ENCODE measurements at places on chromosomes 2 and 18. TPM values are rescaled to one million over a fixed set of nuclear protein-coding genes. Genes with fewer than 3 reads are reported as not detected.

ZSCAN30 gene
- 16.9 TPM for total RNA-seq

RESP18 gene
- not detected for total RNA-seq

C2orf66 gene
- not detected for total RNA-seq

SKA1 gene
- 13.9 TPM for total RNA-seq

UGT1A10 gene
- total RNA-seq = not detected

WBP1 gene
- total RNA-seq = 22.9 TPM

CDCA7 gene
- total RNA-seq = 12.0 TPM

STPG4 gene
- 0.28 TPM for total RNA-seq

CNDP2 gene
- total RNA-seq = 52.0 TPM

POTEJ gene
- not detected for total RNA-seq

DNAJC5G gene
- not detected for total RNA-seq

ARHGAP25 gene
- 0.36 TPM for total RNA-seq

All from IMR-90 (cell line).